ENCODE measurements at places on chromosomes 3 and 15.

GRCh38 chr3:21944251-21944650 is 193.2 kb upstream of the ZNF385D start:
- DNase-seq: no peak

DNA sequence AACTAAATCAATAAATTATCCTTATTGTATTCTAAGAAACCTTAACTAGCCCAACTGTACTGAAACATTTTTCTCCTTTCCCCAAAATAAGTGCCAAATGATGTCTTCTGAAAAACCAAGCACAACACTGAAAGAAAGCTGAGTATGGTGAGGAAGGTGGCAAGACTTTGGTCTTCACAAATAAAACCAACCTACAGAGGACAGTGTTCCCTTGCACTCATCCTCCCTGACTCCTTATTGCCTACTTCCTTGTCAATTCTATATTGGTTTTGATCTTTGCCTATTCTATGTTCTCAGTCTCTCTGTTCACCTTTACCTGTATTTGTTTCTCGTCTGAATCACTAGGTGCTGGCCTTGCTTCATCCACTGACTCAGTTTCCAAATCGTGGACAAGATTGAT is 490.1 kb upstream of the ZNF385D start:
- no peak for DNase-seq

DNA sequence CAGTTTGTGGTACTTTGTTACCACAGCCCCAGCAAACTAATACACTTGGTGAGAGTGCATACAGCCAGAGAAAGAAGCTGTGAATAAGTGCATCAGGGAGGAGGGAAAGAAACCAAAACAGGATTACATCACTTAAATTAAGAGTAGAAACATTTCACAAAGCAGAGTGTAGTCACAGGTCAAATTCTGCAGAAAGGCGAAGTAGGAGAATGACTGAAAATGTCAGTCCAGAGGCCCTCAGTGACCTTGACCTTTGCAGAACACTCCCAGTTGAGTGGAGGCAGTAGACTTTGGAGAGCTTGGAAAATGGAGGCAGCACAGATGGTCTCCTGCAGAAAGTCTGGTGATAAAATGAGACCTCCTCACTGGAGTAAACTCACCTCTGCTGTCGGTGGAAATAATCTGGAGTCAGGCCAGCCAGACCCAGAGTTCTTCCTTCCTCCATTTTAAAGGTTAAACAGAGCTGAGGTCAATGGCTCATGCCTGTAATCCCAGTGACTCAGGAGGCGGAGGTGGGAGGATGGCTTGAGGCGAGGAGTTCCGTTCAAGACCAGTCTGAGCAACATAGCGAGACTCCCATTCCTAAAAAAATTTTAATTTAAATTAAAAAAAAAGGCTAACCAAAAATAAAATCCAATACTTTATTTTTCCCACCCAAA is 5.0 kb downstream of the CD86 start:
- no peak for DNase-seq

DNA sequence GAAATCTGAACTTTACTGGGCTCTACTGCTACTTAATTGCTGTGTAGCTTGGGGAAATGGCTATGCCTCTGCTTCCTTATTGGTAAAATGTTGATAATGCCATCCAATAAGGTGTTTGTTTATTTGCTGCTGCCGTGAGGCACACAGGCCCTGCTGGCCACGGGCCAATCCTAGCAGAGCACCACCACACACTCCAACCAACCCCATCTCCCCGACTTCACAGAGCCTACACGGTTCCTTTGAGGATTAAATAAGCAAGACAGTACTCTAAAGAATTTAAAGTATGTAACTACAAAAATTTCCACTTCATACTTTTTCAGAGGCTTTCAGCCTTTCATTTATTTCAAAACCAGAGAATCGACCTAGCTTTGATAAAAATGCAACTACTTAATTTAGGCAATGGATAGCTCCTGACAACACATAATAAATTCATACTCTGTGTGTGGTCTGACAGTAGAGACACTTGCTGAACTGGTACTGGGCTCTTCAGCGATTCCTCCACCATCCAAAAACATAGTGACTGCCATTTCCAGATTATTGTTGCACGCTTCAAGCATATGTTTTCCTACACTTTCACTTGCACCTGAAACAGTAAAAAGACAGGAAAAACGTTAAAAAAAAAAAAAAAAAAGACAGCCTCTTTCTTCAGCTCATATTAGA is 25.3 kb downstream of the UBXN7 start:
- no peak for DNase-seq

DNA sequence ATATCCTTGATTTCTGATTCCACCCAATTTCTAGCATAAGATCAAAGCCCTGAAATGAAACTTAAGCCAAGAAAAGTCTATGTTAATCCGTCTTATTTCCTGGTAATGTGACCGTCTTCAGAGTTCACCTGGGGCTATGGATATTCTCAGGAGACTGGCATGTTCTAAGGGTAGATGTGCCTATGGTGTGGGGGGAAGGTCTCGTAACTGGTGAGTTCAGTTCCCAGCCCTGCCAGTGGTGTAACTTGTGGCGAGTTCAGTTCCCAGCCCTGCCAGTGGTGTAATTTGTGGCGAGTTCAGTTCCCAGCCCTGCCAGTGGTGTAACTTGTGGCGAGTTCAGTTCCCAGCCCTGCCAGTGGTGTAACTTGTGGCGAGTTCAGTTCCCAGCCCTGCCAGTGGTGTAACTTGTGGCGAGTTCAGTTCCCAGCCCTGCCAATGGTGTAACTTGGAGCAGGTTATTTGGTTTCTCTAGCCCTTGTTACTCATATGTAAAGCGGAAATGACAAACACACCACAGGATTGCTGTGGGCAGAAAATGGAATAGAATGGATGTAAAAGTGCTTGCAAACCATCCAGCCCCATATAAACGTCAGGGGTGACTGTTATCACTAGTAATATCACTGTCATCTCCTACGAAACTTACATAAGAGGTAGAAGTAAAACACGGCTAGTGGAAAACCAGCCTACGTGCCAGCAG is 30.4 kb downstream of the SLC51A start:
- no peak for DNase-seq

GRCh38 chr3:32501783-32502117 is 902 bp downstream of the CMTM6 start:
- DNase-seq: no peak

GRCh38 chr15:80572337-80572736 is 122.8 kb upstream of the ABHD17C start:
- no peak for DNase-seq

- DNase-seq: peak; percentile 68
Observed at GRCh38 chr15:29103824-29104565, 165.6 kb downstream of the NSMCE3 start.

Data from GM06990 (cell line).